ENCODE measurements at places on chromosomes 6 and 20.

GRCh38 chr6:112957536-112957916 lies 610.4 kb downstream of the RFPL4B start:
- no peak for DNase-seq

DNA sequence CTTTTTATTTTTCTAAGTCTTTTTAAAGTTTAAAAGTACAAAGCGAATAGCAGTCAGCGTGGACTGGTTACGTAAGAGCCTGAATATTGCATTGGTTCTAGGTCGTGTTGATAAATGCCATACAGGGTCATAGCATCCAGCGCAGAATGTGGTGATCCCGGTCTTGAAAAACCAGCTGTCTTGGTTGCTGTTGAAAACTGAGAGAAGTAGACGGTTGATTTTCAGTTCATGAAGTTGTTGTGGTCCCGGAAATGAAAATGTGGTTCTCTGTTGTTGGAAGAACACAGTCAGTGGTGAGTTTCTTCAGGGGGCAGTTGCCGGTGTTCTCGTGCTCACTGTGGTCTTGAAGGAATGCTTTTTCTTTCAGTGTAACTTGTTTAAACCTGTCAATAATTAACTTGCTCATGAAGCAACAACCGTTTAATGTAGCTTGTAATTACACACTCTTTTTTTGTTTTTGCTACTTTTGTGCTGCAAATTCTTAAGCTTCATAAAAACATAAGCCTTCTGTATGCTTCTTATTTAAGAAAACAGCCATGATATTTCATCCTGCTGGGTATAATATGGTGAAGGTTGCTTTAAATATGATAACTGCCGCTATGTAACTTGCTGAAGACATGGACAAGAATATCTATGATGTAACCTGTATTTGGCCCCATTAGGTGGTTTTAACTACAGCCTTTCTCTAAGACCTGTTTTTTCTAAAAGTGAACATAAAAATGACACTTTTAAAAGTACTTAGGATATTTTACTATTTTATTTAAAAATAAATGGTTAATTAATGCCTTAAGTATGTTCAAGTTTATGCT lies 64.8 kb upstream of the KIF25 start:
- peak; percentile 12 for DNase-seq

DNA sequence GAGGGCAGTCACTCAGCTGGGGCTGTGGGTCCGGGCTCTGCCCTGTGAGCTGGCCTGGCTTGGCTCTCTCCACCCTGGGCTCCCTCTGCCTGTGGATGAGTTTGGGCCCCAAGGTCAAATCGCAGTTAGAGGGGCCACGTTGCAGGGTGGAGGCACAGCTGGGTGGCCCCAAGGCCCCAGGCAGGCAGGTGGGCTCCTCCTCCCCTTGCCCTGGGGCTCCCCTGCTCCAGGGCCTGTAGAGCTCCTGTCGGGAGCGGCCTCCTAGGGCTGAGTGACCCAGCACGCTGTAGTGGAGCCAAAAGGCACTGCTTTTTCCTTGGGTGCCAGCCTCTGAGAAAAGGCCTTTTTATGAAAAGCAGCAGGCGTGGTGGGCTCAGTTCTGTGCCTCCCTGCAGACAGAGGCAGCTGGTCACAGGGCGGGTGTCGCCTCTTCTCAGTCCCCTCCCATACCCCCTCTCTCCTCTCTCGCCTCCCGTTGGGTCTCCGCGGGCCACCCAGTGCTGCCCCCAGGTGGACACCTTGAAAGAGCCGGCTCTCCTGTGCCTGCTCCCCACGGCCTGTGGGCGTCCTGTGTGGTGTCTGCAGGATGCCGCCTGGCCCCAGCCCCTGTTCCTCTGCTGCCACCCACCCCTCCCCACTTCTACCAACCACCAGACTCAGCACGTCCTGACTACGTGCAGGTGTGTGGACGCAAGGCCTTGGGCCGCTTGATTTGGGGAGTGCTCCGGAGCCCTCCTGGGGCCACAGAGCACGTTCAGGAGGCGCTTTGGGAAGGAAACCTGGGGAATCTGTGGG lies 13.2 kb downstream of the SS18L1 start:
- peak; percentile 41 for DNase-seq

DNA sequence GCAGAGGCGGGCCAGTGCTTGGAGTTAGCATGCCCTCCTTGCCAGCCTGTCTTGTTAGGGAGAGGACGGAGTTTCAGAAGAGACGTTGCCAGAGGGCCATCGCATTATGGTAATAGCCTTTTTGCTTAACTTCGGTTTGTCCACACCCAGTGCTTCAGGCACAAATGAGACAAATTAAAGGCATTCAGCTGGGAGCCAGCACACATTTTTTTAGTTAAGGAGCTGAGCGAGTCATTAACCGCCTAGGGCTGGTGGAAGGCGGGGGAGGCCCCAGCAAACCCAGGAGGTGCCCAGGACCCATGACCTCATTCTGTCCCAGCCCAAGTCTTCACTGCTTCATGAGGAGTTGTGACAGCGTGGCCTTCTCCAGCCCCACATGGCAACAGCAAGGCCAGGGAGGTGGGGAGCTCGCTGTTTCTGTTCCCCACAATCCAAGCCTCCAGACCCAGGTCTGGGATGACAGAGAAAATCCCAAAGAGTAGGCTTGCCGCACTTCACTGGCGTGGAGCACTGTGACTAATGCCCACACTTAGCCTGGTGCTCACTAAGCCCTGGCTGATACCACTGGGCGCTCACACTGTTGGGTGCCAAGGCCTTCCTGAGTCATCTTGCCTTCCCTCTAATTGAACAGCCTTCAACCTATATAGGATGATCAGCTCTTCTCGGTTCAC lies 237.1 kb downstream of the ANKRD60 start:
- no peak for DNase-seq

DNA sequence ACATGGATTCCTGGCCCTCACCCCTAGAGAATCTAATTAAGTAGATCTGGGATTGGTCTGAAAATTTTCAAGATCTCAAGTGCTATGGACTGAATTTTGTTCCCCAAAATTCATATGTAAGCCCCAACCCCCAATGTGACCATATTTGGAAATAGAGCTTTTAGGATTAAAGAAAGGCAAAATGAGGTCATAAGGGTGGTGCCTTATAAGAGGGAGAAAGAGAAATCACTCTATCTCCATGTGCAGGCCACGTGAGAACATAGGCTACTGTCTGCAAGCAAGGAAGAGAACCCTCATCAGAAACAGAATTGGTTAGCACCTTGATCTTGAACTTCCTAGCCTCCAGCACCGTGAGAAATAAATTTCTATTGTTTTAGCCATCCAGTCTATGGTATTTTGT lies 8.5 kb upstream of the DSE start:
- no peak for DNase-seq

Measured in right renal pelvis (tissue), 4 donors.